ENCODE measurements at places on chromosomes 1 and 21. TPM values are rescaled to one million over a fixed set of nuclear protein-coding genes. Genes with fewer than 3 reads are reported as not detected.
A peak's percentile ranks its signal among the peaks of the same experiment; 100 is the strongest.

DNA sequence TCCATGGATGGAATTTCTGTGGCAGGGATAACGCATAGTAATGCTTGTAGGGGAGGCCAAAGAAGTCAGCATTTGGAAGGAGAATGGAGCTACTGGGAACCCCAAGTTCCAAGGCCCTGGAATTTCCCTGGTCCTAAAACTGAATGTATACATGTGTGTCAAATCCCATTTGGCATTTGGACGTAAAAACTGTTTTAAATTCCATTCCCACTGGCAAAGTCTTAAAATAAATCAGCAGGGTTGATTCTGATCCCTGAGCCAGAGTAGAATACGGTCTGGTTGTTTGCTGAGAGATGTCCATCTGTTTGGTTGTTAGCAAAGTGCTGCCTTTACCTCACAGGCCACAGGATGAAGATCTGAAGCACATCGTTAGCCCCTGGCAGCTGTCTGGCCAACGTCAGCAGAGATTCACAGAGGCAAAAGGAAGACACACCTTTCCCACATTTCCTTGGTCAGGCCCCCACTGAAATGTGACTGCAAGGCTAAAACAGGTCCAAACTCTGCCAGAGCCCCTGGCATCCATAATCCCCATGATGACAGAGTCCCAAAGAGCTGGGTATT lies 62.2 kb downstream of the GORAB start:
- no peak for DNase-seq

DNA sequence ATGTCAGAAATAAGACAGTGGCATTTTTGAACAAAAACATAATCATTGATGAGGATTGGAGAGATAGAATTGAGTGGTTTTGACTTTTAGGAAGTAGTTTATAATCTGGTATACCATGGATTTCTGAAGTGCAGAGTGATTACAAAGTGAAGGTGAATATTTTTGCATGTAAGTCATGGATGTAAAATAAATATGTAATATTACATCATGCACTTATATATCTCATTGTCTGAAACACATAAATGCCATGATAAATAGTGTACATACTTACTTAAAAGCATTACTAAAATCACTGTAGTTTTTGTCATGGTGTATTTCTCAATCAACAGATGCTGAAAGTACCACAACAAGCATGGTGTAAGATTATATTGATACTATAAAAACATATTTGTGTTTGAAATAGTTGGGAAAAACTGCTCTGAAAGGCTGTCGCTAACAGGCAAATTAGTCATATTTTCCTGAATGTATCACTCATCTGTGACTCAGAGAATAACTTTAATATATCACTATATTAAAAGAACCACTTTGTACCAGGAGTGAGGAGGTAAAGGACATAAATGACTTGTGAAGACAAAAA lies 24.8 kb upstream of the RGS18 start:
- peak; percentile 85 for DNase-seq

- DNase-seq, result no peak
Observed at GRCh38 chr1:197247465-197247864, 20.6 kb upstream of the CRB1 start.

DNA sequence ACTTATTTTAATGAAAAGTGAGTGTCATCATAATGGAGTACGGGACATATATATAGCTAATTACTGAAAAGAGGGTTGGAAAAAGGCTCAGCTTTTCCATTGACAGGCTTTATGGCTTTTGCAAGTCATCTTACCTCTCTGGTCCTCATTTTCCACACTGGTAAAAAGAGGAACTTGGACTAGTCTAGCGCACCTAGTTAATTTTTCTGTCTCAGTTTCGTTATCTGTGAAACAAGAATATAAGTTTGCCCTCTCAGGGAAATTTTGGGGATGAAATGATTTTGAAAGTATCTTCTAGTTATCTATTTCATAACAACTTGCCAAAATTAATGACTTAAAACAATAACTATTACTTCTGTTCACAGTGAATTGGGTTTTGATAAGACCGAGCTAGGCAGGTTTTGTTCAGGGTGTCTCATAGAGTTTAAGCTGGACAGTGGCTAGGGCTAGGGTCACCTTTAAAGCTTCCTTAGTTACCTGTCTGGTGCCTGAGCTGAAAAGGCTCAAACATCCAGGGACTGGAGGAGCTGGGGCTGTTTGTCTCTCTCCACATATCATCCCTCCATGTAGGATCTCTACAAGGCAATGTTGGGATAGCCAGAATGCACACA lies 91.7 kb downstream of the TYW3 start:
- no peak for DNase-seq

- no peak for DNase-seq
Observed at GRCh38 chr1:41417746-41418145, 56.5 kb downstream of the FOXO6 start.

Gene MAN1C1
- 0.07 TPM for total RNA-seq

Measured in foreskin keratinocyte (primary cell).